DMS53 (cell line): ENCODE measurements at places on chromosomes 7 and 10.
A peak's percentile ranks its signal among the peaks of the same experiment; 100 is the strongest.

DNA sequence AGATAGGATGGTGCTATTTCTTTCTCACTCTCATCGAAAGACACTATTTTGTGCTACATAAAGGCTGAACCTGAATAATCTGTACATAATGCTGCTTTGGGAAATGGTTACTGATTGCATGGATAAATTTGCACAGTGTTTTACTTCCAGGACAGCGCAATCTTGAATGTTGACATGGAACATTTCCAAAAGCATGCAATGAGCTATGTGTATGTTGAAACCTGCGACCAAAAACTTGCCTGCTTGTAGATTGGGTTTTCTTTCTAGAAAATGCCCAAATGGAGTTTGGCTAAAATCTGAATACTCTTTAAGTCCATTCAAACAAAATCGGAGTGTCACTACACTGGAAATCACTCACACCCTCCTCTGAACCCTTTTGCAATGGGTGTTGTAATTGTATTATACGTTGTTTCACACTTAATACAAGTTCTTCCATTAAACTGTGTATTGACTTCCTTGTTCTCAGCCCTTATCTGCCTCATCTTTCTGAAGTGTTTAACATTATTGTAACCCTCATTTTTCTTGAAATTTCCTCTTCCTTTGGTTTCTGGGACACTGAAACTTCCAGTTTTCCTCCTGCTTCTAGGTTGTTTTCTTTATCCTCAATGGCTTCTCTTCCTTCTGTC, 73.7 kb upstream of the CAPZA2 start:
- no peak for DNase-seq

DNA sequence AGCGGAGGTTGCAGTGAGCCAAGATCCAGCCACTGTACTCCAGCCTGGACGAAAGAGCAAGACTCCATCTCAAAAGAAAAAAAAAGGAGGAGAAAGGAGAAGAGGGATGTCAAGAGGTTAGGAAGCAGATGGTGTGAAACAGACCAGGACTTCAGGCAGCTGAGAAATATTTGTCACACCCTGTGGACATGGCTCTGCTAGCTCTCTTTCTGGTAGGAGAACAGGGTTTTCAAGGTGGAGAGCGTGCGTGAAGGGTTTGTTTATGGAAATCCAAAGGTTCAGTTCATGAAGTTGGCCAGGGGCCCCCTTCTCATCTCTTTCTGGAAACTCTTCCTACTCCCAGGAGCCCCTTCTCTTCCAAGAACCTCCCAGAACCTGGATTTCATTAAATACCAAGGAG, 110.8 kb upstream of the GALNT17 start:
- DNase-seq = no peak

DNA sequence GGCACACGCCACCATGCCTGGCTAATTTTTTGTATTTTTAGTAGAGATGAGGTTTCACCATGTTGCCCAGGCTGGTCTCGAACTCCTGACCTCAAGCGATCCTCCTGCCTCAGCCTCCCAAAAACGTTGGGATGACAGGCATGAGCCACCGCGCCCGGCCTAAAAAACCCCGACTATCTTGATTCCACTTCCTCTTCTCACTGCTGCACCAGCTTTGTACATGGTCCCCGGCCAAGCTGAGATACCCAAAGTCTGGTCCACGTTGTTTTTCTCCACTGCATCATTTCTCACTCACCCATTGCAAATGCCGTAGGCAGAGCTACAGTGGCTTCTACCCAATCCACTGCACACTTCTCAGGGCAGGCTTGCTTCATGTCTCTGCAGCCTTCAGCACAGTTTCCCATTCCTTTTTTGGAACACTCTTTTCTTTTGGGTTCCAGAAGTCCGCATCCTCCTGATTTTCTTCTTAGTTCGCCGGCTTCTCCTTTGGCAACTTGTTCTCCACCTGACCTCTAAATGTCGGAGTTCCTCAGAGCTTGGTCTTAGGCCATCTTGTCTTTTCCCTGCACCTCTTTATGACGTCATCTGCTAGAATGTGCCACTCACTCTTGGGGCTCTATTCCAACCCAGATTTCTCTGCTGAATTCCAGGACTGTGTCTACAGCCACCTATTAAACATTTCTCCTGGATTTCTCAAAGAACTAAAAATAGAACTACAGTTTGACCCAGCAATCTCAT, 6.0 kb upstream of the GNB2 start:
- no peak for DNase-seq

GRCh38 chr7:94823947-94824346, 83.4 kb upstream of the PPP1R9A start:
- peak; percentile 67 for DNase-seq

DNA sequence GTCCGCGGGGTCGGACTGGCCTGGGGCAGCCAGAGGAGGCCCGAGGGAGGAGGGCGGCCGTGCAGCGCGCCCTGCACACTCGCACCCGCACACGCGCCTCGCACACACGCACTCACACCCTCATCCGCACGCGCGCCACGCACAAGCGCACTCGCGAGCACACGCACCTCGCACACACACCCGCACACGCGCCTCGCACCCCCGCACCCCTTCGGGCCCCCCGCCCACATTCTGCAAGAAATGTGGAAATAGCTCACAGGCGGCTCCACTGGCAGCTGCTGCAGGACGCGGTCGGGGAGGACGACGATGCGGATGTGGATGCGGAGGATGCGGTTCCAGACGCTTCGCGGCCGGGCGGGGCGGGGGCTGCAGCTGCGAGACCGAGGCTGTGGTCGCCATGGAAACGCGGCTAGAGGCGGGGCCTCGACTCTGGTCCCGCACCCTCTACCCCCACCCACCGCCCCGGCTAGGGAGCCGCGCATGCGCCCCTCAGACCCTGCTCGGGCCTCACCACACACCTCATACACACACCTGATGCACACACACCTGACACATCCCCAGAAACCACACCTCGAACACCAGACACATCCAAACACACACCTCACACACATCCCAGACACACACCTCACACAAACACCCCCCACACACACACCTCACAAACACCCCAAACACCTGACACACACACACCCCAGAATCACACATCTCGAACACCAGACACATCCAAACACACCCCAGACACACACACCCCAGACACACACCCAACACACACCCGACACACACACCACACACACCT, at the start of gene CALY:
Gene CALY, minus strand, starts transcription at position 320 of the 793 bp plus-strand sequence. CDS start 7,907 bp downstream, outside the sequence.
- DNase-seq = peak; percentile 89

GRCh38 chr7:24069751-24070150, 214.2 kb upstream of the NPY start:
- DNase-seq = peak; percentile 29

DNA sequence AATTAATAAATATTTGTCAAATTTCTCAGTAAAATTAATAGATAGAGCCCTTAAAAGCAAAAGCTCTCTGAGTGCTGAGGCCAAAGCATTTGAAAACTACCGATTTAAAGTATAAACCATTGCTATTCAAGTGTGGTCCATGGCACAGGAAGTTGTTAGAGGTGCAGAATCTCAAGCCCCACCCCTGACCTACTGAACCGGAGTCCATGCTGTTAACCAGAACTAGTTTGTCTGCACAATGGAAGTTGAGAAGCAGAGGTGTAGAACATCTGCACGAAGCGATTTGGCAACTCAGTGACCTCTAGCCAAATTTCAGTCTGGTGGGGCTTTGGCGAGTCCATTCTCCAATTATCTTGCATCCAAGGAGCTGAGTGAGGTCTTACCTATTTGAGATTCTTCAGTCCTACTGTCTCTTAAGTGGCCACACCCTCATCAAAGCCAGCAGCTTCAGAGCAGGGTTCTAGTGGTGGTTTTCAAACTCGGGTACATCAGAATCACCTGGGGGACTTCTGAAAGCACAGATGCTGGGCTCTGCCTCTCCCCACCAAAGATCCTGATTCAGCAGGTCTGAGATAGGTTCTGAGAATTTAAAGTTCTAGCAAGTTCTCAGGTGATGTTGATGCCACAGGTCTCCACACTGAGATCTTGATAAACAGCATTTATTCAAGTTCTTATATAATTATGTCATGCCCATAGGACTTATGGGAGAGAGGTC, 96.8 kb upstream of the SAMD8 start:
- DNase-seq = no peak

DNA sequence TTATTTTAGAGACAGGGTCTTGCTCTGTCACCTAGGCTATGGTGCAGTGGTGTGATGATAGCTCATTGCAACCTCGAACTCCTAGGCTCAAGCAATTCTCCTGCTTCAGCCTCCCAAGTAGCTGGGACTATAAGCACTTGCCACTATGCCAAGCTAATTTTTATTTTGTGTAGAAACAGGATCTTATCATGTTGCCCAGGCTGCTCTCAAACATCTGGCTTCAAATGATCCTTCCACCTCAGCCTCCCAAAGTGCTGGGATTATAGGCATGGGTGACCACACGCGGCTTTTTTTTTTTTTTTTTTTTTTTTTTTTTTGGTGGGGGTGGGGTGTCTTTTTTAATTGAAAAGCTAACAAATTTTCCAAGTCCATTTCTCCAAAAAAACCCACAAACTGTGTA, 18.4 kb downstream of the HPS6 start:
- no peak for DNase-seq

DNA sequence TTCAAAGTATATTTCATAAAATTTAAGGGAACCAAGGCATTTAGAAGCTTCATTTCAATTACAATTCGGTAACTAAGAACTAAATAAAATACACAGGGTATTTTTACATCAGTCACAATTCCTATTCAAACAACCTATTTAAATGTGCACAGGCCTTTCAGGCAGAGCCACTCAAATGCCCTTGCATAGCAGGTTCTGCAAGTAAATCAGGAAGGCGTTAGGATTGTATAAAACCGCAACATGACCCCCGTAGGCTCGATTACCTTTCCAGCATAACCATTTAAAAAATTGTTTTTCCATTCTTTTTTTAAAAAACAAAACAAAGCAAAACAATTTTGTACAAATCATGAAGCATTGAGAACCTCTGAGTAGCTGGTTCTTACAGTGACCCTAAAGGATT, 289.9 kb upstream of the SP8 start:
- peak; percentile 94 for DNase-seq

DNA sequence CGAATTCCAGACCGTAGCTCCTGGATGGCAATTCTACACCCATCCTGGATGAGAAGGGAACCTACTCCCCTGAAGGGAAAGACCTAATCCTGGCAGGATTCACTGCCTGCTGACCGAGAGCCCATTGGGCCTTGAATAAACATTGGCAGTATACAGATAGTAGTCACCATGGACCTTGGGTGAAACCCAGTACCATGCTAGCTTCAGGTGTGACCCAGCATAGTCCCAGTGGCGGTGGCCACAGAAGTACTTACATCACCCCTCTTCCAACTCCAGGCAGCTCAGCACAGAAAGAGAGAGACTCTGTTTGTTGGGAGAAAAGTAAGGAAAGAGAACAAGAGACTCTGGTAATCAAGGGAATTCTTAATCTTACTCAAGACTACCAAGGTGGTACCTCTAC, 97.2 kb upstream of the SLC13A1 start:
- DNase-seq = no peak

DNA sequence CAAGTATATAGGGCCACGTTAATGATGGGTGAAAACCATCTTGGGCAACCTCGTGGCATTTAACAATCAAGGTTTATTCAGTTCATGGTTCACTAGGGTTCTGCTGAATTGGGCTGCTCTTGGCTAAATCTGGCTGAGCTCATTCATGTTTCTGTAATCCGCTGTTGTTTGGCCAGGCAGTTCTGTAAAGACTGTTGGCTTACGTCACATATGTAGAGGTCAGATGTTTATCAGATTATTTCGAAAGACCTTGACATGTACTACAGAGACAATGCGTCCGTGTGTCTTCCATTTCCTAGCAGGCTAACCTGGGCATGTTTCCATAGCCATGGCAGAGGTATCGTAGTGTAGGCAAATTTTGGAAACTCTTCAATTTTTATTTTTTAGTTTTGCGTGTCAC, 190.0 kb upstream of the ZWINT start:
- no peak for DNase-seq

DNA sequence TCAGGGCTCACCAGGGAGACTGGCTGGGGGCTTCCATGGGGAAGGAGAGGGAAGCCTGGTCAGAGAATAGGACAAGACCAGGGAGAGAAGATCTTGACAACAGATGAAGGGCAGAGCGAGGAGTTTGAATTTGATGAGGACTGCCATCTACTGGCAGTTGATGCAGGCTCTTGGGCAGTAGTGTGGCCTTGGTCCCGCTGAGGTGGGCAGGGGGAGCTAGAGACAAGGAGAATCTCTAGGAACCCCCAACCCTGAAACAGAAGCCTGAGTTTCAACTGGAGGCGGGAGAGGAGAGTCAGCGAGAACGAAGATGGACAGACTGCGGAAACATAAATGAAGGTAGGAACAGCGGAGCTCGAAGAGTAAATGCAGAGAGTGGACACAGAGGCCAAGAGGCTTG, 81.0 kb downstream of the PPP1R3C start:
- peak; percentile 64 for DNase-seq

DNA sequence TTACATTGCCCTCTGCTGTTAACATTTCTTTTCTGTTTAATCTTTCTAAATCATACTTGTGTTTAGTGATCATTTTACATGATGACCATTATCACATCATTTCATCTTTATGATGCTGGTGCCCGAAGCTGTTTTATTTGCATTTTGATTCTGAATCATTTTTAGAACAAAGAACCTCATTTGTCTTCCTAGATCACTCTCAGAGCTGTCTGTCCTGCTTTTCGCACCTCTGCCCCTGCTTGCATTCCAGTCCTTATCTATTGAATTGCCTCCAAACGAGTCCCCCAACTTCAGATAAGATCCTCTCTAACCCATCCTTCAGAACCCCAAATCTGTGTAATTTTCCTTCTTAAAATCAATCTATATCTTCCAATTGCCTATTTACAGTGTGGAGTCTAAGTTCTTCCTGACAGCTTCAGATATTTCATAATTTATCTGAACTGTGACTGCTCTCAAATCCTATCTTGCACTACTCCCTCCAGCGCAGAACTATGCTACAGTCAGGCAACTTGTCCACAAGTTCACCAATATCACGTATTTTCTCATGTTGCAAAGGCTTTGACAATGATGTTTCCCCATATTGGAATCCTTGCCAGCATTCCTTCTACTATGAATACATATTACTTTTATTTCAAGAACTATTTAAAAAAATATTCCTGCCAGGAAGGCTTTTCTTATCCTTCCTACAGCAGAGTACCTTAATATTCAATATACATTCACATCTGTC, 346.5 kb upstream of the CACNA2D1 start:
- no peak for DNase-seq

GRCh38 chr7:30038196-30038980, 10.2 kb downstream of the PLEKHA8 start:
- no peak for DNase-seq

GRCh38 chr10:126533644-126534043, 136.8 kb downstream of the C10orf90 start:
- peak; percentile 11 for DNase-seq

DNA sequence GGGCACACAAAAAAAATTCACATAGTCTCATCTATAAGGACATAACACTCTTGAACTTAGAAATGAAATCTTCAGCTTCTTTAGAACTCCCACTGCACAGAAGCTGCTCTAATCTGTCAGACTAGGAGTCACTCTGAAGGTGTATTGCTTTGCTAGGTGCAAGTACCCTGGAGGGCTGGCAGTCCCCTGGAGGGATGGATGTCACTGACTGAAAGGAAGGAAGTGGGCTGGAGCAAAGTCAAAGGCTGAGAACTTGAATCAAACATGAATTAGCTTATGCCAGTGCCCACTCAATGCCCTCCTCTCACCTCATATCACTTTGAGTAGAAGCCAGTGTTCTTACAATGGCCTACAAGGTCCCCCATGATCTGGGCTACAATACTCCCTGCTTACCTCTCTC, 140.3 kb upstream of the ANKRD1 start:
- no peak for DNase-seq

- DNase-seq = no peak
These were observed 173.0 kb downstream of the NSUN6 start for GRCh38 chr10:18478354-18478753.

GRCh38 chr7:80968606-80969005, 49.8 kb upstream of the SEMA3C start:
- DNase-seq = no peak
